ENCODE measurements at places on chromosomes 7 and 10.

GRCh38 chr7:29858191-29858951 lies 52.1 kb downstream of the WIPF3 start:
- DNase-seq, result no peak

GRCh38 chr10:98302741-98303365 lies 34.9 kb upstream of the LOXL4 start:
- no peak for DNase-seq

- DNase-seq, result no peak
Measured at GRCh38 chr10:116287906-116288501, 15.0 kb upstream of the GFRA1 start.

DNA sequence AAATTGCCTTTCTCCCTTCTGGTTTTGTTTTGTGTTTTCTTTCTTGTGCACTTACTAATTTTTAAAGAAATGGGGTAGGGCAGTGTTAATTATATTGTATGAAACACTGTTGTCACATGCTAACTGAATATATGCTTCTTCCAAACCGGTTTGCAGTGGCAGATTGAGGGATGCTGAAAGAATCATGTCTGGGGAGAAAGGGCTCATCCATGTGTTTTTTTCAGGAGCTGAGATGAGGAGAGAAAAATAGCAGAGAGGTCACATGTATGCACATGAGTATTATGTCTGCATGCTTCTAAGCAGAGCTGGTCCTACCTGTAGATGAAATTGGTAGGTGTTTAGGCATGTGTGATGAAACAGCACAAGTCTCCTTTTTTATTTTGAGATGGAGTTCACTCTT lies 17.0 kb downstream of the SORCS3 start:
- DNase-seq, result no peak
